ENCODE measurements at places on chromosomes 3 and 15.

DNA sequence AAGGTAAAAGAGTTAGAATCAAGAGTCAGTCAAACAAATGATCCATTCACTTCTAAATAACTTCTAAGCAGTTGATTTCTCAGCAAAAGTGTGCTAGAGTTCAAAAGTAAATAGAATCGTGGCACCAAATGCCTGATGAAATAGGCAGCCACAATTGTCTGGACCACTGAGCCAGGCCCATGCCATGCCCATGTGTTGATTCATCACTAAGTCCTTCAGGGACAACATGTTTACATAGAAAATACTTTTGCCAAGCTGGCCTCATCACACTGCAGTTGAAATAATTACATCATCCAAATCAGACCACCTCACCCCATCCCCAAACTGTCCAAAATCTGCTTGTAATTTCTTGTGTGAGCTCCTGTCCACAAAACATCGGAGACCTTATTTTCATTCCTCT lies 216.3 kb downstream of the IGSF11 start:
- DNase-seq: no peak

DNA sequence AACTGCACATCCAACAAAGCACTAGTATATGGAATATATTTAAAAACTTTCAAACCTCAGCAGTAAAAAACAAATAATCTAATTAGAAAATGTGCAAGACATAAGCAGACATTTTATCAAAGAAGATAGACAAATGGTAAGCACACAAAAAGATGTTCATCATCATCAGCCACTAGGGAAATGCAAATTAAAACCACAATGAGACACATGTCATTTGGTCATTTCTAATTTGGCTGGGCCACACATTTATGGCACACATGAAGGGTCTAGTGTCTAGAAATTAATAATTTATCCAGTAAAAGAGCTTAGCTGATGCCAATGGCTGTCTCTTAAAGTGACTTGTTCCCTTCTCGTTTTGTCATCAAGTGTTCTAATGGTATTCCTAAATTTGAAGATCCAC lies 45.8 kb downstream of the ARHGAP31 start:
- no peak for DNase-seq

DNA sequence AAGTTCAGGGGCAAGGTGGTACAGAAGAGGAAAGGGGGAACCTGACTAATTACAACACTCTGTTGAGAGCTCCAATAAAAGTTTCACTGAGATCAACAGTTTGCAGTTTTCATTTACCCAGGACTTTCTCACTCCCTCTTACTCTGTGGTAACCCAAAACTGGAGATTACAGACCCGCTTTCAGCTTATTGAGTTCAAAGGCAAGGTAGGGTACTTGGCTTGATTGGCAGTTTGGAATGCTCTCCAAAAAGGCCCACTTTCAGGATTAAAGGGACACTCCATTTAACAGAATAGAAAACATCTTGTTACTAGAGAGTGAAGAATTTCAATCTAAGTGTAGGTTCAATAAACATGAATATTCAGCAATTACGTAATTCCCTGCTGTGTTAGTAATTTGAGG lies 117.6 kb upstream of the ETV5 start:
- no peak for DNase-seq

- DNase-seq: no peak
Observed at GRCh38 chr3:47890828-47891612, 88.1 kb downstream of the DHX30 start.

All from stimulated activated CD4-positive, alpha-beta T cell treated with anti-CD3 and anti-CD28 coated beads, TNF-alpha, amount 100 ng/mL, for 4 hours (primary cell).